Stimulated activated CD8-positive, alpha-beta memory T cell treated with anti-CD3 and anti-CD28 coated beads, Interleukin-4, amount 100 ng/mL, for 1 hour (primary cell): ENCODE measurements at places on chromosomes 6 and 20.

DNA sequence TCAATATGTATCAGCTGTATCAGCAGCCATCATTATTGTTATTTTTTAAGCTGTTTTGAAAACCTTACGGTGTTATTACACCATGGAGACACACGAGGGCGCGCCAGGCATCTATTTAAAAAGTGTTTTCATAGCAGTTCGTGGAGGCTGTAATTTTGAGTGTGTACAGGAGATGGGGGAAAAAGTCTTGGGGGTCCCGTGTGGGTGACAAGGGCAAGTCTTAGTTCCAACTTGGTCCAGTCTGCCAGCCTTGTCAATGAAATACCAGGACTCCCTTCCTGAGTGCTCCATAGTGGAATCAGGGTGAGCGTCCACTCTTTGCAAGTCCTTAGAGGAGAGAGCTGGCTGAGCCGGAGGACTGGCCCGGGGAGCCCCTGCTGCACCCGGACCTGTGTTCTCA, 43.3 kb downstream of the SLC2A10 start:
- DNase-seq, result peak; percentile 20

DNA sequence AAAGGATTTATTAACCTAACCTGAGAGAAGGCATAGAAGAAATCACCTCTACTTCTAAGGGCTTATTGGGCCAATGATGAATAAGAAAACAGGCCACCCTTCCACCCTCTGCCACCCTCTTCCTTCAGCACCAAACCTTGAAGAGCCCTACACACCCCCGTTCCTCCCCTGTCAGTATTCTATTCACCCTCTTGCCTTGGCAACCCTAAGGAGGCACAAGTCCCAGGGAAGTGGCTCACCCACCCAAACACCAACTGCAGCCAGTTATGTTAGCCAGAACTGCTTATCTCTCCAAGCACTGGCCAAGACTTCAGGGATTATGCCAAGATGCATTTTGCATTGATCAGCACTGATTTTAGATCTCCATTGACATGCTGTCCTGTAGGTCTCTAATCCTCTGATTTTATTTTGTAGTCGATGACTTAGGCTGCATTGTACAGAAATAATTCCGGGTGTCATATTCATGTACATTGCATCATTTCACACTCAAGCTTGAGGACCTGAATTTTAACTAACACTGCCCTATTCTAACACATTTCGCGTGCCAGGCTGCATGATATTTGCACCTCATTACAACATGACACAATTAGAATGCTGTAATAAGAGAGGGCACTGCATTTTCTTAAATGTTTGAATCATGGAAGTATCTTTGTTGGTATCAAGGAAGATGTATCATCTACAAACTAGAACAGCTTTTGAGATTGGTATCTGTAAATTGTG, 15.7 kb downstream of the CNKSR3 start:
- no peak for DNase-seq

DNA sequence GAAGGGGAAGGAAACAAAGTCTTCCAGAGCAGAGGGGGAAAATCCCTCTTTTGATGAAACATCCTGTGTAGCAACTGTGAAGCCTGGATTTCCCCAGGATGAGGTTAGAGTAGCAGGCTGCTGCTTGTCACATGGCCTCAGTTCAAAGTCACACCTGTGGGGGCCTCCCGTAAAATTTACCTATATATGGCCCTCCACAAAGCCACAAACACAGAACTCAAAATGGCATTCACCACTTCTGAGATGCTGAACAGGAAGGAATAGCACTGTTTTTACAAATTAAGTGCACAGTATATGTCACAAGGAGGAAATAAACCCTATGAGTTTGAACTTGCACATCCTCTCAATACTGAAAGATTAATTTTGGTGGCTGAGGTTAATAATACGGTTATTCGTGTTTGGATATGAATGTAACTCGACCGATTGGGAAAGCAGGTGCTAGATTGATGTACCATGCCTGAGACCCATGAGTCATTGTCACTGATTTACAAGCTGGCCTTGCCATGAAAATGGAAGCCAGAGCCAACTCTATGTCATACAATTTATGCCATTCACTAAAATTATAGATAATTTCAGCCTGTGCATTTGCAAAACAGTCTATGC, 70.6 kb downstream of the SGK1 start:
- peak; percentile 43 for DNase-seq

DNA sequence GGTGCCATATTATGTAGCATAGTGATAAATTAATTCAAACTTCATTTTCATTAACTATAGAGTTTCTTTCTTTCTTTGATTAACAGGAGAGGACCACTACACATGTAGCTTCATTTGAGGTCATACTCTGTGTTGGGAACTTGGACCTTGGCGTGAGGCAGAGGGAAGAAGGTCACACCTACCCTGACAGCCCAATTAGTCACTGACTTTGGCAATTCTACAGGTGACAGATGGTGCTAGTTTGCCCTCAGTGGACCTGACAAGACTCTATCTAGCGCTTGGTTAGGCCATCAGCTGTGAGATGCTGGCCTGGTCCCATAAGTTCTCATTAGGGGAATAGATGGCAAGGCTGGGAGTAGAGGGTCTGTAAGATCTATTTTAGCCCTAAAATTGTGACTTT, 14.2 kb downstream of the SLX4IP start:
- DNase-seq, result no peak

DNA sequence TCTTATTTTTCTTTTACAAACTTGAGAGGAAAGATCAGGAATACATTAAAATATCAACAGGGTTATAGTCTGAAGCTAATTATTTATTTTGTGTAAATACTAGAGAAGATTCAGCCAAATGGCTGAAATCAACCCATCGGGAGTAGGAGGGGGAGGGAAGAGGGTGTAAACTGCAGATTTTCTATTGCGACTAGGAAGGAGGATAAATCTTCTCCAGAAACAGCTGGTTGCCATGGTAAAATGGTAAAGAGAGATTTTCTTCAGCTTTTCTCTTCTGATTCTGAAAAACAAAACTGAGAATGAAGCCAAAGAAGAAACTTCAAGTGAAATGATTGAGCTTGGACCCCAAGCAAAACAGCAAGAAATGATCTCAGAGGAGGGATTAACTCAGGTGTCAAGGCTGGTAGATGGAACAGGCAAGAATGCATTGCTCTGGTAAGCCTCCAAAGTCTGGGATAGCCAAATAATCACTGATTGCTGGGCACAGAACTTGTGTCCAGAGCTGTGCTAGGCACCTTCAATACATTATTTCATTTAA, 193.5 kb upstream of the SPTLC3 start:
- no peak for DNase-seq
